ENCODE measurements at places on chromosomes 7 and 10.

DNA sequence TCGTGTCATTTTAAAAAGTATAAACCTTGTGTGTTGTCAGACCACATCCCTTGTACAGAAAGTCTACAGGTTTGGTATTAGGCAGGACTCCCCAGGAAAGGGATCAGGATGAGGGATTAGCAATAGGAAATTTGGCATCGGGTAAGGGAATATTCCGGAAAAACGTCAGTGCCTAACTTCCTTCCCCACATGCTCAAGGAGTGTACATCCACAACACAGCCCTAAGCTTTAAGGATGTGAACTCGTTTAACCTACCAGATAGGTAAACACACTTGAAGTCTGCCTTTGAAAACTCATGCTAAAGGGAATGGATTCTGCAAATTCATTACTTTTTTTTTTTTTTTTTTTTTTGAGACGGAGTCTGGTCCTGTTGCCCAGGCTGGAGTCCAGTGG lies 194.9 kb downstream of the SKIDA1 start:
- DNase-seq: no peak

DNA sequence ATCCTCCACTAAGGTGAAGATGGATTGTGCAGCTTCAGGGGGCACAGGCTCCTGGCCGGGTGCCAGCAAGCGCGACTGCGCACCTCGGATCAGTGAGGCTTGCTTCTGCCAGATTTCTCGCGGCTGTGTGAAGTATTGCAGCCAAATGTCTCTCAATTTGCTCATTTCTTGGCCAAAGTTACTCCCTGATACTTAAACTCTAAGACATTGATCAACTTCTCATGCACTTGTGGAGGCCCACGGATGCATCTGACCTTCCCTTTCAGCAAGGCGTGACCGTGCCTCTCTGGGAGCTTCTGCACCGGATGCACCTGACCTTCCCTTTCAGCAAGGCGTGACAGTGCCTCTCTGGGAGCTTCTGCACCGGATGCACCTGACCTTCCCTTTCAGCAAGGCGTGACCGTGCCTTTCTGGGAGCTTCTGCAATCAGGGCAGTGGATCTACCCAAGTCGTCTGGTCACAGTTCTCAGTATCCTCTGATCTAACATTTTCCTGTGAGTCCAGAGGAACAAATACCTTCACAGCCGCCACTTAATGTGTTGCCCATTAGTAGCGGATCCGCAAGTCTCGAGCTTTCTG lies 248.3 kb downstream of the ADARB2 start:
- DNase-seq: no peak

DNA sequence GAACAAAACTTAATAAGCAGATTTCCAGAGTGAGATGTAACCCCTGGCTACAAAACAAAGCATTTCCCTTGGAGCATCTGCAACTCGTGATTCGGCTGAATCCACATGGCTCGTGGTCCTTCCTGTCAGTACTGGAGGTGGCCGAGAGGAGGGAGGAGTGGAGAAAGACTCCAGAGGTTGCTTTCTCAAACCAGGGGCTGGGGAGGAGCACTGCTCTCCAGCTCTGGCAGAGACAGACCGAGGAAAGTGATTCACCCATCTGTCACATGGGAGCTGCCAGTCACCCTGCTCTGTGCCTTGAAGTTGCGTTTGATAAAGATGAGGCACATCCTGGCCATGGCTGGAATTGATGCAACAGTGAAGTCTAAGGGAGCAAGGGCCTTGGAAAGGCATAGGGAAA lies 72.7 kb downstream of the COL13A1 start:
- DNase-seq: no peak

GRCh38 chr7:1646957-1647891 lies 22.9 kb upstream of the ELFN1 start:
- DNase-seq: no peak

- DNase-seq: no peak
Measured at GRCh38 chr7:22355620-22356009, 1.3 kb downstream of the RAPGEF5 start.

DNA sequence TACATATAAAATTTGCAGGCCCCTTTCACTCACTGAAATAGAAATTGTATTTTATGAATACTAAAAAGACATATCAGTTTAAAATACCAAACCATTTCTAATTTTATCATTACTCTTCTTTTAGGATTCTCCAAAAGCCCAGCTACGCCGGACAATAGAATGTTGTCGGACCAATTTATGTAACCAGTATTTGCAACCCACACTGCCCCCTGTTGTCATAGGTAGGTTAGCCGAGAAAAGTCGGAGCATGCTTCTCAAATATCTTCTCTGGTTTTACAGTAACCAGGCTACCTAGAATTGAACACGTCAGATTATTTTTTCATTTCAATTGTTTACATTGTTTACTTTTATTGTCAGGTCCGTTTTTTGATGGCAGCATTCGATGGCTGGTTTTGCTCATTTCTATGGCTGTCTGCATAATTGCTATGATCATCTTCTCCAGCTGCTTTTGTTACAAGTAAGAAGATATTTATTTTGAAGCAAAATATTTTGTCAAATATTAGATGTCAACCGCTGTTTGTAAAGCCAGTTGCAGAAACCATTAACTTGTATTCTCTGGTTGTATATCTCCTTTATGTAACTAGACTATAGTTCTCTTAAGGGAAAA lies 57.6 kb downstream of the MMRN2 start:
- DNase-seq: no peak

DNA sequence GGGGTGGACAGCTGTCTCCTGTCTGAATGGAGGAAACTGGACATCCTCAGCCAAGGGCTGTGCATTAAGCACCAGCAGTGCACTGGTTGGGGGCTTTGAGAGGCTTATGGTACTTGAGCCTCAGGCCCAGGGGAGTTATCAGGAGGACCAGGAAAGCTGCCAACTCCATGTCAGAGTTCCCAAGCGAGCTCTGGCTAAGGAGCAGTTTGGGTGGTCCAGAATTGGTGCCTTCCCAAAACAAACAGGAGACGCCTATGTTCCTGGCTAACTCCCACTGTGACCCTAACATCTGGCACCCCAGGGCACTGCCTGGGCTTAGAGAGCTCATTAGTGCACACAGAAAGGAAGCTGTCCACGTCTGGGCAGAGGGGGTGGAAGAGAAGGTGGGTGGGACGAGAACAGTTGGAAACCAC lies 408.6 kb upstream of the NPVF start:
- DNase-seq: no peak

DNA sequence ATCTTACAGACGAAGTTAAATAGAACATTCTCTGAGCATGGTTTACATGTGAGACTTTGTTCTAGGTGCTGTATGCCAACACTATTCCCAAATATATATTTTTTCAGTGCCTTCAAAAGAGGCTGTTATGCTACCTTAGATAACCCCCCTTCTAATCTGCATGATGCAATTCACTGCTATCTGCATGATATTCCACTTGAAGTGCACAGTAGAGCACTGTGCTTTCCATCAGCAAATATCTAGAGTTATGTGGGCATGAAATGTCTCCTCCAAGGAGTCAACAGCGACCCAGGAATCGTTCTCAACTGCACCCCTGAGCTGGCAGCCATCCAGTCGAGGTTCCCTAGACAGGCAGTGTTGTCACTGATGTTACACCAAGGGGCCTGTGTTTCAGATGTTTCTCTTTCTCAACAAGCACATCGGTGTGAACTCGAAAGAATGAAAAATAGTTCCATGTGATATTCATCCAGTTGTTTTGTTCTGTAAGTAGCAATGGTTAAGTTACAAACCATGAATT lies 88.3 kb downstream of the PDE1C start:
- DNase-seq: no peak

GRCh38 chr10:112533916-112534315 lies 86.9 kb downstream of the VTI1A start:
- no peak for DNase-seq

- DNase-seq: no peak
Measured at GRCh38 chr7:76377186-76377918, 18.6 kb upstream of the YWHAG start.

- no peak for DNase-seq
Measured at GRCh38 chr7:130079846-130080394, 9.6 kb downstream of the KLHDC10 start.

- no peak for DNase-seq
Measured at GRCh38 chr10:34151481-34151880, 663.6 kb downstream of the PARD3 start.

DNA sequence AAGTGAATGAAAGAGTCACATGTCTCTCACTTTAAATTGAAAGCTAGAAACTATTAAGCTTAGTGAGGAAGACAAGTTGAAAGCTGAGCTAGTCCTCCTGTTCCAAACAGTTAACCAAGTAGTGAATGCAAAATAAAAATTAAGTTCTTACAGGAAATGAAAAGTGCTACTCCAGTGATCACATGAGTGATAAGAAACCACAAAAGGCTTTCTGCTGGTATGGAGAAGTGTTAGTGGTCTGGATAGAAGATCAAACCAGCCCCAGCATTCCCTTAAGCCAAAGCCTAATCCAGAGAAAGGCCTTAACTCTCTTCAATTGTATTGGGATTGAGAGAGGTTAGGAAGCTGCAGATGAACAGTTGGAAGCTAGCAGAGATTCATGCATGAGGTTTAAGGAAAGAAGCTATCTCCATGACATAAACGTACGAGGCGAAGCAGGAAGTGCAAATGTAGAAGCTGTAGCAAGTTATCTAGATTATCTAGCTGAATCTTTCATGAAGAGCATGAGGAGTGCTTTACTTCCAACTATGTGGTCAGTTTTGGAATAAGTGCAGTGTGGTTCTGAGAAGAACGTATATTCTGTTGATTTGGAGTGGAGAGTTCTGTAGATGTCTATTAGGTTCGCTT lies 261.6 kb downstream of the MDFIC start:
- no peak for DNase-seq

DNA sequence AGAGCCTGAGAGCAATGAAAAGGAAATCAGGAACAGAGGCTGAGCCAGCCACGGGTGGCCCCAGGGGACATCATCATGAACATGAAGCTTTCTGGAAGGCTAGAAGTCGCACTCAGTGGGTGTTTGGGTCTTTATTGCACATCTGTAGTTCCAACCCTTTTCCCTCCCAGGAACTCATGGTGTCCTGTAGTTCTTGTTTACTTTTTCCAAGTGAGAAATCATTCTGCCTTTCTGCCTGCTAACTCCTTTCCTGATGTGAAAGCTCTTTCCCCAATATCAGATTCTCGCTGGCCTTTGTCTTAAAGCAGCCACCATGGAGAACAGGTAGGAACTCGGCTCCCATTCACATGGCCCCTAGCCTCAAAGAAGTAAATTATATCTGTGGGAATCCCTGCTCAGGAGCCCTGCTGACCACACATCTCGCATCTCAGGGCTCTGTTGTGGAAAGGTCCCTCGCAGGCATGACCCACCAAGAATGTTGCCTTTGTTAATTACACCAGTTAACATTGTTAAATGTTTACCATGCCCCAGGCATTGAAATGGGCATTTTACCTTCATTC lies 542.7 kb downstream of the TNS3 start:
- DNase-seq: no peak

- DNase-seq: no peak
Measured at GRCh38 chr7:23133797-23134196, 28.2 kb downstream of the KLHL7 start.

All from stimulated activated CD8-positive, alpha-beta memory T cell treated with anti-CD3 and anti-CD28 coated beads, Interleukin-7, amount 100 ng/mL, for 1 hour (primary cell).